Skin of body (tissue), 3 donors: ENCODE measurements at places on chromosomes 5 and 9.

- no peak for DNase-seq
Measured at GRCh38 chr9:14441976-14442651, 128.2 kb upstream of the NFIB start.

GRCh38 chr5:94376672-94377345 lies 241.6 kb downstream of the KIAA0825 start:
- DNase-seq, result no peak

- DNase-seq, result no peak
Measured at GRCh38 chr9:34375901-34376595, 650 bp downstream of the MYORG start.

DNA sequence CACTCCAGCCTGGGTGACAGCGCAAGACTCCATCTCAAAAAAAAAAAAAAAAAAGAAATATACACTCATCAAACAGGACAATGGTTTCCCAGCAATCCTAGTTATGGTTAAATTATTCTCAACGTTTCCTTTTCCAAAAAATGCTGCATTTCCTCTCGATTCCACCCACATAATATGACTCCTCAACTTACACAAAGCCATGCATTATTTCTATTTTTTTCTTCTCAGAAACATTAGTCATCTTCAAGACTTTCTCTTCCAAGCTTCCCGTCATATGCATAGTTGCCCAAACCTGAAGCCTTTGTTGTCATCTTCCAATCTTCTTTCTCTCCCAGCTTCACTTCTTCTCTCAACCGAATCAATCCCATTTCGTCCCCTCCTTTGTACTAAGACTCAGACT lies 61.4 kb upstream of the RANBP6 start:
- no peak for DNase-seq

GRCh38 chr5:147750065-147750464 lies 32.5 kb downstream of the JAKMIP2 start:
- no peak for DNase-seq

DNA sequence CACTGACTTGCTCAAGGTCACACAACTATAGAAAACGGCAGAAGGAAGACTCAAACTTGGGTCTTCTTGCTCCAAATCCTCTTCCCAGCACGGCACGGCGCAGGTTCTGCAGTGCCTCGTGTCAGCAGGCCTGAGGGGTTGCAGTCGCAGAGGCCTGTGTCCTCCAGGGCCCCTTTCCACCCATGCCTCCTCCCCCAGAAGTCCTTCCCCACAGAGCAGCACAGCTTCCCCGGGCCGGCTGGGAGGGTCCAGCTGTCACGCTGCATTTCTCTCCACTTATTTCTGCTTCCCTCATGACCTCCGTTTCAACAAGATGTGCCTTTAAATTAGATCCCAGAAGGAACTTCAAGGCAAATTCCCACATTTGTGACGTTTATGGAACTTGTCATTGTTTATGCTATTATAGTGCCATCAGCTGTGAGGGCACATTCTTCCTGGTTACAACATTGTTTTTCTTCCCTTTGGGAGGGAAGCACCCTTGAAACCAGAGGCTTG lies 148.4 kb downstream of the C5orf15 start:
- DNase-seq, result no peak

GRCh38 chr5:153964191-153964879 lies 74.4 kb downstream of the FAM114A2 start:
- no peak for DNase-seq

DNA sequence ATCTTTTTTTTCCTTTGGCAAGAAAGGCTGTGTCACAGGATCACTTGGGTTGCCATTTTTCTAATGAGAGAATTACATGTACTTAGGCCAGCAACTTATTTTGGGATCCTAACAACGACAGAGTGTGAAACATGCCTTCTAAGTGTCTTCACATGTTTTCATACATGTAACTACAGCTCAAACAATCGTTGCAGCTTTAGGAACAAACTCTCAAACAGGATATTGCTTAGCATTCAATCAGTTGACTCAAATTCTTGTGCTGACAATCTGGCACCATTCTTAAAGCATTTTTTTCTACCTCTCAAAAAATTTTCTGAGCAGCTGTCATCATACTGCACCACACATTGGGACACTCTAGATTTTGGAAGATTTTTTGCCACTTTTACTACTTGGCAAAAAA lies 435.5 kb downstream of the HINT1 start:
- no peak for DNase-seq

GRCh38 chr5:12623408-12623807 lies 719.2 kb upstream of the CTNND2 start:
- no peak for DNase-seq

GRCh38 chr9:1013021-1013420 lies 36.6 kb downstream of the DMRT3 start:
- DNase-seq, result no peak

GRCh38 chr5:172872997-172873491 lies 39.0 kb downstream of the ERGIC1 start:
- DNase-seq, result peak; percentile 76

GRCh38 chr9:37989701-37990100 lies 79.3 kb downstream of the SHB start:
- DNase-seq, result no peak

GRCh38 chr9:135305546-135306180 lies 173.9 kb upstream of the PPP1R26 start:
- DNase-seq, result no peak

DNA sequence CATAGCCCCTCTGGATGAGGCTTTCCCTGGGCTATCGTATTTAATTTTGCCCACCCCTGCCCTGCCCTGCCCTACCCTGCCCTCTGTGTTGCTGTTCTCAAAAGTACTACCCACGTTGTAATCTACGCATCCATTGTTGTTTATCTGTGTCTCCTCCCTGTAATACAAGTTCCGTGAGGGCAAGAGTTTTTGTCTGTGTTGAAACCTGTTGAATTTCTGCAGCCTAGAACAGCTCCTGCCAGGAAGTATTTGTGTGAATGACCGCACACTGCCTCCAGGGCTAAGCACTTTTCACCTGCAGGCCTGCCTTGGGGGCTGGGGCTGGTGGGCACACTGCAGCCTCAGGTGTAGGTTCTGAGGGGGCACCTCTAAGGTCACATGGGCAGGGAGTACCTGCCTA lies 244.8 kb downstream of the HSPA4 start:
- DNase-seq, result no peak

- DNase-seq, result no peak
Measured at GRCh38 chr5:158910782-158911692, 188.7 kb downstream of the EBF1 start.

- no peak for DNase-seq
Measured at GRCh38 chr9:6187272-6187671, 28.3 kb upstream of the IL33 start.

- DNase-seq, result no peak
Measured at GRCh38 chr5:72607381-72607780, 100.2 kb upstream of the ZNF366 start.

GRCh38 chr5:138574744-138575193 lies 432 bp downstream of the HSPA9 start:
- DNase-seq, result no peak

- no peak for DNase-seq
Measured at GRCh38 chr9:6072865-6073264, 57.4 kb upstream of the RANBP6 start.

GRCh38 chr5:160082614-160083500 lies 36.4 kb downstream of the PWWP2A start:
- peak; percentile 38 for DNase-seq

DNA sequence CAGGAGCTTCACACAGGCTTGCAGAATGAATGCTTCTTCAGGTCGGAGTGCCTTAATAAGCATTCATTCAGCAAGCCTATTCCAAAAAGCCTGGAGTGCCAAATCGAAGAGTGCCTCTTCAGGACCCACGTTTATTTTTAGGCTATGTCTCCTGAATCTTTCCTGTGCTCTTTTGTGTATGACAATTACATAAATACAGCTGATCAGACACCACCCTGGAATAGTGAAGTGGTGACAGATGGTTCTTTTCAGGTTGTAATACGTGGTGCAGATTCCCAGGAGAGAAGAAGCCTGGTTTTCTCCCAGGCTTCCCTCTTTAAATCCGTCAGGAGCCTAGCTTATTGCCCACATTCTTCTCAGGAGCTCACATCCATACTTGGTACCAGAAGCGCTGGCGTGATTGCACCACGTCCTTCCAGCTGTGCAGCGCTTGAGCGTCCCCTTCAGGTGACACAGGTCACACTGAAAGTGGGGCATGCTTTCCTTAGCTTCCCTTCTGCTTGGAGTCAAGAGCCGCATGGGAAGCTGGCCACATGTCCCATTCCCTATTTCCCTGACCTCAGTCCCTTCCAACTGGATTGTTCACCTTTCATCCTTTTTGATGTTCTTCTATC lies 123.1 kb downstream of the ADCY2 start:
- DNase-seq, result no peak

- DNase-seq, result no peak
Measured at GRCh38 chr5:6961837-6962635, 248.8 kb downstream of the TENT4A start.

- no peak for DNase-seq
Measured at GRCh38 chr9:14501366-14501765, 187.4 kb upstream of the NFIB start.

DNA sequence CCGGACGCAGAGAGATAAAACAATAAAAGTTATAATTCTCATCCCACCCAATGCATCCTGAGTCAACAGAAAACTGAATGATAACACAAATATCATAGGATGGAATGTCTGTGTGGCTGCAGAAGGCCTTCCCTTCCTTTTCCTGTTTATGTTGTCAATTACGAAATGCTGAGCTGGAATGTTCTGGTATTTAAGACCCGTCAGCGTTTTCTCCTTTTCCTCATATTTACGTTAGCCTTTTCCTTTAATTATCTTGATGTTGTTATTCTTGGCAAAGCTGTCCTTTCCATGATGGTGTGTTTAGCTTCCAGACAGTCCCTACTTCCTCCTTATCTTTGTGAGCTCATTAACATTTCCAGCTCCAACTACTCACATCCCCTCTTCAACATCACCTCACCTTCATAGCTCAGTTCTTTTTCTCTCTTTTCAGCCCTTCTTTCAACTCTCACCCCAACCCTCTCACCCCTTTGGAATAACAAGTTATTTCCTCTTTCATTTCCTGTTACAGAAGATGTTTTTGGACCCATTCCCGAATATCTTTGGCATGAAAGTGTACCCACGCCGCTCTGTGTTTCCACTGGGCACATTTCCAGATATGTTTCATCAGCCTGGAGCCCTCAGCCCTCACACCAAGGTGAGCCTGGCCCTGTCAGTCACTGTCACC lies 221.6 kb downstream of the NR2F1-AS1 start:
- DNase-seq, result peak; percentile 34

DNA sequence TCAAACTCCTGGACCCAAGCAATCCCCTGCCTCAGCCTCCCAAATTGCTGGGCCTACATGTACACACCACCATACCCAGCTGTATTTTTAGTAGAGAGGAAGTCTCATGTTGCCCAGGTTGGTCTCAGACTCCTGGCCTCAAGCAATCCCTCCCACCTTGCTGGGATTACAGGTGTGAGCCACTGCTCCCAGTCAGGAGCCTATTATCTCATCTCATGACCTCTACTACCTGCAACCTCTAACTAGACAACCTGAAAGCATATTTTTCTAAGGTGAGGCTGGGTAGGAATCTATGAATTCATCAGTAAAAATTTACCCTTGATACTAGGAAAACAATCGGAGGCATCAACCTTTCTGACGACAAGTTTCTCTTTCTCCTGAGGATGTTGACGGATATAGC lies 10.0 kb downstream of the FAM13B start:
- DNase-seq, result no peak

DNA sequence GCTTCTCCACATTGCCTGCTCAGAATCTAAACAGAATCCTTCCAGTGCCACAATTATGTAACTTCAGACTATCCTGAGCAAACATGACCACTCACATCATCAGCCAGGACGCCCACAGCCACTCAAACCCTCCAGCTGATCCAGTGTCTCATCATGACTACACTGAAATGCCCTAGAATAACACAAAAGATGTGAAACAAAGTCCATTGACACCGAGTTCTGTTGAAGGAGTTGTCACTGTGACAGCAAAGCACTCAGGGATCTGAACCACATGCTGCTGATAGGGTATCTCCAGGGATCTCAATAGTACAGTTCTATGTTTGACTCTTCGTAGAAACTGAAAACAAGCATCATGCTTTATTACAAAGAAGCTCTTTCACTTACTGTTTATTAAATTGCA lies 150.2 kb downstream of the GABBR2 start:
- DNase-seq, result no peak

DNA sequence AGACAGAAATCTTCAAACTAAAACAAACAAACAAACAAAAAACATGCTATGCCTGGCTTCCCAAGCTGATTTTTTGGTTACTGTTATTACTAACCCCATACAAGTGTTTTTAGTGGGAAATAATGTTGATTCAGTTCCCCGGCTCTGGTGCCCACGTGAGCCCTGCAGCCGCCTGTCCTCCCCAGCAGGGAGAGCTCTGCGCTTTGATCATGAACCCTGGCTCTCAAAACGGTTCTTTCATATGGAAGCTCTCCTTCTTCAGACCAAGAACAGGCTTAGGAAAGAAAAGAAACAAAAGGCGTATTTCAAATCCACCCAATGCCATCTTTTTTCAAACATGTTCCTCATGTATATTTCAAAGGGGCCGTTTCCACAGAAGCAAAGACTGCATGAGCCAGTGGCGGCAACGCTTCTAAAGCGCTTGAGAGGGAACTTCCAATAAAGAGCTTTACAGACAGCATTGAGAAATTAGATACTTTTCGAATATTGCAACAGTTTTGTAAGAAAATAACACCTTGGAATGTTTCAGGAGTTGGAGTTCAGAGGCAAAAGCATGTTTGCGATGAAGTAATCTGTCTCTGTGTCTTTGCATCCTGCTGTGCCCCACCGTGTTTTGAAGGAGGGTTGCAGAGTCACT lies 74.8 kb downstream of the ICE1 start:
- DNase-seq, result peak; percentile 67

GRCh38 chr9:35763181-35763580 lies 9.1 kb upstream of the MSMP start:
- DNase-seq, result no peak

DNA sequence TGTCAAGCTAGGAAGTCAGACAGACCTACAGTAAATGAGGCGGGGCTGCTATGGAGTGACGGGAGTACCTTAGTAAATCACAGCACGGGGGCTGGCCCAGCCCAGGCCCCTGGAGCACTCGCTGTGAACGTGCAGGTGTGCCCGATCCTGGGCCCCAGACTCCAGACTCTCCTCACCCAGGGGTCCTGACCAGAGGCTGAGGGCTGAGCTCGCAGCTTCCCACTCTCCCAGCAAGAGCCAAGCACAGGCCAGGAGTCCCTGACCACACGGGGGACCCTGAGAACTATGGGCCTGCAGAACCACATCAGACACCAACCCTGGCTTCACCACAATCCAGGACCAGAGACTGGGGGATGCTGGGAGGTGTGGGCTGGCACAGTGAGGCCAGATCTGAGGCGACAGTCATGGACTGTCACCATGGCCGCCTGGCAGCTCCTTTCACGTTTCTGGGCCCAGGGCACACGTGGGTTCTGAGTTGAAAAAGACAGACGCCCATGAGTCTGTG lies 73.4 kb downstream of the ADAMTS2 start:
- DNase-seq, result no peak
